ENCODE measurements at places on chromosomes 7 and 10.

GRCh38 chr7:28836716-28837115 lies 121.4 kb downstream of the TRIL start:
- DNase-seq = no peak

- DNase-seq = no peak
Observed at GRCh38 chr7:4655896-4656295, 26.2 kb upstream of the FOXK1 start.

GRCh38 chr7:41882256-41882655 lies 179.4 kb upstream of the INHBA start:
- DNase-seq = no peak

- DNase-seq = no peak
Observed at GRCh38 chr7:101576998-101577397, 52.1 kb downstream of the MYL10 start.

GRCh38 chr7:30851651-30852307 lies 59.9 kb upstream of the AQP1 start:
- DNase-seq = no peak

DNA sequence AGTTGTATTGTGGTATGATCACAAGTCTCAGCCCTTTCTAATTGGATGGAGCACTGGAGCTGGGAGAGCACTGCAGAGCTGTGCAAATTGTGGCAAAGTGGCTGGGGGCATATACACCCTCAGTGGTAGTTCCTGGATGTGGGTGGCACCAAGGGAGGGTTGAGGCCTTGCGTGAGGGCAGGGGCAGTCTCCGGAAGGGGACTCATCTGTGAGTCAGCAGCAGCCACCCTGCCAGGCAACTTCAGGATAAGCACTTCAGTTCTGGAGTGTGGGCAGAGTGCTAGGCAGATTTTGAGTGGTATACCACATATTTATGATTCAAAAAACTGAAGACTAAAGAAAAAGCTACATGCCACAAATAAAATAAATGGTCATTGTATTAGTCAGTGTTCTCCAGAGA lies 210.5 kb downstream of the ETV1 start:
- no peak for DNase-seq

All from stimulated activated CD8-positive, alpha-beta memory T cell treated with anti-CD3 and anti-CD28 coated beads, Interleukin-2, amount 100 ng/mL, for 48 hours (primary cell).